ENCODE measurements at places on chromosomes 3 and 15.
A peak's percentile ranks its signal among the peaks of the same experiment; 100 is the strongest.

DNA sequence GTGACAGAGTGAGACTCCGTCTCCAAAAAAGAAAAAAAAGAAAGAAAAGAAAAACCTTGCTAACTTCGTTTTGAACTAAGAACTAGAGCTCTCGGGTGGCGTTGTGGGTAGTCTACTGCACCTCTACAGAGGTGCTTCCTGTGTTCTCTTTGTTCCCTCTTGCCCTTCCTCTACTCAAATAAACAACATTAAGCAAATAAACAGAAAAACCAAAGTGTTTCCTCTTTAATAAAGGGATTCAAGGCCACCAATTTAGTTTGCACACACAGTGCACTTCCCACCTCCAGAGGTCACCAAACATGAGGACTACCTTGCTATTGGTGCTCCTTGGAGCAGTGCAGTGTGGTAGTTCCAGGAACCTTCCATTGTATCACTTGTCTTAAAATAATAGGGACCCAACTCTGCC is 354.2 kb upstream of the TBL1XR1 start:
- DNase-seq = no peak

DNA sequence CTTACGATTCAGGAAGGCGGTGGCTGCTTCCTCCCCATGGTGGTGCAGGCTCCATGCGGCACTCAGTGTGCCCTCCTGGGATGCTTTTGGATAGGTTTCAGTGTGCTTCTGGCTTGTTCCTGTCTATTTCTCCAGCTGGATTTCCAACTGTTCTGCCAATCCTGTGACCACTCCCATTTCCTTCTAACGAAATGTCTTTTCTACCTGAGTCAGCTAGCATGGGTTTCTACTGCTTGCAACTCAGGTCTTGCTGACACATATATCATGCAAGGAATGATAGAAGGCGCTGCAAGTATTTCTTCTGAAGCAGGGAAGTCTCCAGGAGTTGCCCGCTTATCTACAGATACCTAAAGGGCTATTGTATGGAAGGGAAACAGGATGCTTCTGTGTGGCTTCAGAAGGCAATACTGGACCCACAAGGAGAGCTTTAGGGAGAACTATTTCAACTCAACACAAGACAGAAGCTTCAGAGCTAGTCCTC is 244.4 kb downstream of the OPA1 start:
- no peak for DNase-seq

DNA sequence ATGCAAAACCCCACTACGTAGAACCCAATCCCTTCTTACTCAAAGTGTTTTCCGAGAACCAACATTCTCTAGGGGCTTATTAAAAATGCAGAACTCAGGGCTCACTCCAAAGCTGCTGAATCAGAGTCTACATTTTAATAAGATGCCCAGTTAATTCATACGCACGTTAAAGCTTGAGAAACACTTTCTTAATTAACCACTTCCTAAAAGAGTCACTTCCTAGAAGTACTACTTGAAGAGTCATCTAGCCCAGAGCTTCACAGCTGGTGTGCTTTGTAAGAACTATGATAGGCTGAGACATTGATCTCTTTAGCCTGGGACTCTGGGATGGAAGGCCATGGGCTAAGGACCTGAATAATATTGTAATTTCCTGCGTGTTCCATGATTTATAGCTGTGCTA is 9.0 kb downstream of the COL6A5 start:
- DNase-seq = no peak

- DNase-seq = no peak
Measured at GRCh38 chr3:193996221-193996620, 139.7 kb upstream of the HES1 start.

DNA sequence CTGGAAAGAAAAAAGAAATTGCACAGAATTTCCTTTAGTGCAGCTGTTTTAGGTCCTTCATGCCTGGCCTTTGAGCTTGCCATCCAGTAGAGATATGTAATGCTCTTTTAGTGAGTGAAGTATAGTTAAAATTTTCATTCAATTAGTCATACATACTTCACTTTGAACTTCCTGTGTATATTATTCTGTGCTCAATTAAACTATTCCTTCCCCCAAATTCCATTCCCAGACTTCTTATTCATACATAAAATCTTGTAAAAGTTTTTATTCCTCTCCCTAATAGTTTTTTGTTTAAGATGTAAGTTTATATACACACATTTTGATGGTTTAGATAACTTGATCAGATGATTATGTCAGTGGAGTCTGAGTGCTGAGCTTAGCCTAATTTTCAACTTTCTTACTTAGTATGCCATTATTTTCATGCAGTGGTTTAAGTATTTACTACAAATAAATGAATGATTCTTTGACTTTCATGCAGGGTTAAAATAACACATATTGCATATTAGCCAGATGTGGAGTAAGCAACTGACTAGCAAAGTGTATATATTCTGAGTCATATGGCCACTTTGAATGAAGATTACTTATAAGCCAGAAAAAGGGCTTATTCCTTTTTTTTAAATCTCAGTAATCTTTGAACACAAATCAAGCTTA is 42.5 kb upstream of the ABHD10 start:
- no peak for DNase-seq

DNA sequence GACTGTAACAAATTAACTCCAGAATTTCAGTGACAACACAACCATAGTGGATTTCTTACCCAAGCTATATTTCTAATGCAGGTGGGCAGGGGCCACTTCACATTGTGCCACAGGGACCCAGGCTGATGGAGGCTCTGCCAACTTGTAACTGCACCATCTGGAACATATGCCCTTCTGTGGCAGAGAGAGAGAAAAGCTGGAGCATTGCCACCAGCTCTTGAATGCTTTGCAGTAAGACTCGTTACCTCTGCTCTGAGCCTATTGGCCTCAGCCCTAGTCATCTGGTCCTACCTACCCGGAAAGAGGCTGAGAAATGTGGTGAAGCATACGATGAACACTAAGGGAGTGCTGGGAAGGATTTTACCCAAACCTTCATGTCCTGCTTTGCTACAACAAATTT is 587.1 kb downstream of the ZNF385D start:
- DNase-seq = no peak

DNA sequence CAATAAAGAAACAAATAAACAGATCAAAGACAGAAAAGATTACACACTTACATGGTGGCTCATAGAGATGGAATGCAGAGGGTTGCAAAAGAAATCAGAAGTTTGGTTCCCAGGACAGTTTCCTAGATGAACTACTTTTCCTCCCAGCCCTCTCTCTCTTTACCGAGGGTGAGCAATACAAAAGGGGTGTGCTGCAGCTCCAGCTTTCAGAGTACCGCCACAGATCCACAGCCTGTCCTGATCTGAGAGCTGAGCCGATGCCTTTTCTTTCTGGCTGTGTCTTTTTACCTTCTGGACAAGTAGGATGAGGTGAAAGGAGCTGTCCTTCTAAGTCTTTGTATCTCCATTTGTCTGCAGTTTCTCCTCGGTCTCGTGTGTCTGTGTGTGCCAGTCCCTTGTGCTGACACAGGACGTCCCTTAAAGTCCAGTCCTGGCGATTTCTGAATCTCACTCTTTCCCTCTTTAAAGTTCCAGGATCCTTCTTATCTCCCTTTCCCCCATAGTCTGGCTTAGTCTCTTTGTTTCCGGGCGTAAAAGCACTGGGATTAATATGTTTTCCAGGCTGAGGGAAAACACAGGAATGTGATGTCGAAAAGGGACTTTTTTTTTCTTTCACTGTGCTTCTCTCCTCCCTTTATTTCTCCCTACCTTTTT is 540 bp downstream of the CCDC80 start:
- no peak for DNase-seq

DNA sequence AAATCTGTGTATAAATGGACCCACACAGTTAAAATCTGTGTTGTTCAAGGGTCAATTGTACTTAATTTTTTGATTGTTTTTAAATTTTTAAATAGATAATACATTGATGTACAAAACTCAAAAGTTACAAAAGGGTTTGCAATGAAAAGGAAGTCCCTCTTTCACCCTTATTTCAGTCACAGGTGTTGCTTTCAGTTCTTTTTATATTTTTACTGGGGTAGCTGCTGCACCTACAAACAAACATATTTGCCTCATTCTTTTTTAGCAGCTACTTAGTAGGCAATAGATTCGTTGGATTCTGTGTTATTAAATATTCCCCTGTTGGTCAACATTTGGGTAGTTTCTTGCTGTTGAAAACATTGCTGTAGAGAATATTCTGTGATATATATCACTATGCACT is 44.4 kb downstream of the PIAS1 start:
- DNase-seq = no peak

- peak; percentile 5 for DNase-seq
Measured at GRCh38 chr3:191051037-191051436, 148.0 kb upstream of the OSTN start.

GRCh38 chr3:151903501-151903991 is 30.1 kb downstream of the SUCNR1 start:
- no peak for DNase-seq

DNA sequence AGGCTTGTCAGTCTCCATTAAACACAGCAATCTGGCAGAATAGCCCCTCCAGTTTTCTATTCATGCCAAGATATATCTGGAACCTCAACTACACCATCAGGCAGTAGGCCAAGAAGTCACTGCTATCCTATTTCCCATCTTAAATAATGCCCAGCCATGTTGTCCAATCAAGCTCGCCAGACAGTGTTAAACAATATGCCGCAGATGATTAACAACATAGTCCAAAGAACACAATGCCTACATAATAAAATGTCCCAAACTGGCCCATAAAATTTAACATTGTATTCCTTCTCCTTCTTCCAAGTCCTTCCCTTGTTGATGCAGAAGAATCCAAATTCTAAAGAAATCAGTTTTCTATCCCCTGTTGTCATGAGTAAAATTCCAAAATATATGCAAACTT is 427.4 kb upstream of the PPP2R3A start:
- DNase-seq = no peak

DNA sequence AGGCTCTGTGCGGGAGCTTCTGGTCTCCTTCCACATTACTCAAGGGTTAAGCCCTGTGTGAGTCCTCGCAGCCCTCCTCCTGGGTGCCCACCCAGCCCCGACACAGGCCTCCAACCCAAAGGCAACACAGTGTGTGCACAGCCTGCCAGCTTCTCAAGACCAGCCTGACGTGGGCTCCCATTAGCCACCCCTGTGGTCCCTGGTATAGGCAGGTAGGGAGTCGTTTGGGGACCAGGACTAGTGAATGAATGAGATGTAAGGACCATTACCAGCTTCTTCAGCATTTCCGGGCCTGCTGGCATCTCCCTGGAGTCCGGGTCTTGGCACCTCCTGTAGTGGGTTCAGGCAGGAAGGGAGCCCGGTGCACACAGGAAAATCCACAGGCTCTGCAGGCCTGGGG is 20.2 kb upstream of the PLXNA1 start:
- DNase-seq = no peak

DNA sequence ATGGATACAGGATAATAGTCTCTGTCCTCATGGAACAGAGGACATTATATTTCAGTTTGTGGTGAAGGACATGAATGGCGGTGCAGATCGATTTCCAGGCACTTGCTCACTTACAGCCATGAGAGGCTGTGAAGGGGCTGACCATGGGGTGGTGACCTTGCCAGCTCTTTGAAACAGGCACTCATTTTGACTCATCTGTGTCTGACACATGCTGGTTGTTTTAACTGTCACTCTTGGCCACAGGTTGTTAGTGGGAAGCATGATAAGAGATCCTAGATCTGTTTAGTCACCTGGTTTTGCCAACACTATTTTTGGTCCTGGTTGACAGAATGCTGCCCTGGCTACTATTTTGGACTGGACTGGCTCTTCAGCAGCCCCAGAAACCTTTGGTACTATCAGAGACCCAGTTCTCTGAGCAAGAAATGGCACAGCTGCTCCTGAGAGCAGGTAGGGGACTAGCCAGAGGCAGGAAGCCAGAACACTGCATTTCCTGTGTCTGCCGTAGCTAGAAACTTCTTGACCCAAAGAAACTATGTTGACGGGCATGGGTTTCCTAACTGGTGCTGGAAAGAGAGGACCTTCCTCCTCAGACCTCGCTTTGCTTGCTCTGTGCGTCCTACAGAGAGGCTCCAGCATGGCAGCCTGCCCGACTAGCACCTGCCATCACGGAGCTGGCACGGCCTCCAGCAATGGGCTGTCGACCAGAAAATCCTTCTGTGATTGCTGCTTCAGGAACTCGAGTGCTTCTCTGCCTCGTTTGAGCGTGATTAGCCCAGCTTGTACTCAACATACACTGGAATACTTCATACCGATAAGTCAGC is 6.3 kb downstream of the PXYLP1 start:
- peak; percentile 94 for DNase-seq
